NCI-H510A treated with DMSO at 0.1 percent for 48 hours (cell line): ENCODE measurements at places on chromosomes 2 and 18.

- no peak for DNase-seq
These were observed 31.1 kb downstream of the SLC40A1 start for GRCh38 chr2:189549449-189549832.

- no peak for DNase-seq
These were observed 33.4 kb upstream of the ABCA12 start for GRCh38 chr2:215171796-215172195.

GRCh38 chr18:23551978-23552377 is 34.3 kb downstream of the NPC1 start:
- no peak for DNase-seq

DNA sequence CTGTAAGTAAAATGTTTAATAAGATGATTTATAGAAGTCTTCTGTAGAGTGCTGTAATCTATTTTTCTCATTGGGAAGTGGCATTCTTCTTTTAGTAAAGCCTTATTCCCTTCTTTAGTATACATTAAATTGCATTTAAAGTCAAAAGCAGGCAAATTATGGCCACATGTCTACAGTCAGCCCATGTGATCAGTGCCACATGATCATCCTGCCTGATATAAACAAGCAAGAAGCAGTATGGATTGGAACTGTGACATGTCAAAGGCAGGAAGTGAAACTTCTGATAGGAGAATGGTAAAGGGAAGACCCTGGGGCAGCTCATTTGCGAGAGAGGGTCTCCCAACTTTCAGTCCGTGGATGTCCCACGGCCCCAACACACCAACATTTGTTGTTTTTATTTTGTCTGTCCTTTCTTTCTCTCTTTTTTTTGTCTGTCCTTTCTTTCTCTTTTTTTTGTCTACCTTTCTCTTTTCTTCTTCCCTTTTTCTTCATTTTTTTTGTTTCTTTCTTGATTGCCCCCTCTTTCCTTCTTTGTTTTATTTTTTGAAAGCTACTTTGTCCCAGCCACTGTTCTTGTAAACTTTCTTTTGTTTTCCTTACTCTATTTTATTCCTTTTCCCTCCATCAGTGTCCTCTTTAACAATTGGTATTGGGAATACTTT is 154.9 kb downstream of the DTNA start:
- DNase-seq = no peak

DNA sequence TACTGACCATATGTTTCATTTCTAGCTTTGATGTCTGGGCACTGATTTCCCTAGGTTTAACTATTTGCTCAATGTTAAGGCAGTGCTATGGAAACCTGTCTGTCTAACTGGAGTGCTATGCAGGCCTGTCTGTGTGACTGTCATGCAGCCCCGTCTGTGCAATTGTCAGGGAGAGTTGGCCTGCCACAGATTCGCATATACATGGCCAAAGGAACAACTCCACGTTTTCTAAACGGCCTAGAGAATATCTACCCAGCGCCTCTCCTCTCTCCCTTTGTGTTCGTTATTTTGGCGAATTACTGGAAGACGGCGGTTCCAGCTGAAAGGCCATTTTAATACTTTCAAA is 59.6 kb upstream of the PSME4 start:
- no peak for DNase-seq

- no peak for DNase-seq
These were observed 88.5 kb upstream of the SH3BP4 start for GRCh38 chr2:234863043-234863934.

- DNase-seq = no peak
These were observed 27.4 kb downstream of the PPP1CB start for GRCh38 chr2:28779001-28779400.

DNA sequence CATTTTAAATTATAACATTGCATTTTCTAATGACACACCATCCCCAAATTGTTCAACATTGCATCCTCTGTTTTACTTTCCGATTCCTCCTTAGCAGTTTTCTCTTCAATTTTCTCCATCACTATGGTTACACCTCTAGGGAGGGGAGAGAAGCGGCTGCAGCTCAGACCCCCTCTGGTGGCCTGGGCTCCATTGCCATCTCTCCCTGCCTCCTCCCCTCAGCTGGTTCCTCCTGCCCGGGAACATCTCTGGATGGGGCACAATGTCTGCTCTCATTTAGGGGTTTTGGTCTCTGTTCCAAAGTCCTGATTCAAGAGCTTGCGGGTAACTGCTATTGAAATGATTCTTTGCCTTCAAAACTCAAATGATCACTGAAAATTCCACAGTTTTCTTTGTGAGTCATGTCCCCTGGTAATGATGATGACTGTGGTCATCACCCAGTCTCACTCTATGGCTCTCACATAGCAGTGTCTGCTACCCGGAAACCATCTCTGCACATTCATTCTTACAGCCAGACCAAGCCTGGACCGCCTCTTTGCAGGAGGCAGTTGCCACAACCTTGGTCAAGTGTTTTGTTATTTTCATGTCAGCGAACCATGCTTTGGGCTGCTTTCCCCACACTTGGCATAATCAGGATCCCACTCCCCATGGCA is 263.9 kb downstream of the ALPK2 start:
- no peak for DNase-seq

- DNase-seq = no peak
These were observed 906 bp downstream of the IKZF2 start for GRCh38 chr2:213150315-213151097.

DNA sequence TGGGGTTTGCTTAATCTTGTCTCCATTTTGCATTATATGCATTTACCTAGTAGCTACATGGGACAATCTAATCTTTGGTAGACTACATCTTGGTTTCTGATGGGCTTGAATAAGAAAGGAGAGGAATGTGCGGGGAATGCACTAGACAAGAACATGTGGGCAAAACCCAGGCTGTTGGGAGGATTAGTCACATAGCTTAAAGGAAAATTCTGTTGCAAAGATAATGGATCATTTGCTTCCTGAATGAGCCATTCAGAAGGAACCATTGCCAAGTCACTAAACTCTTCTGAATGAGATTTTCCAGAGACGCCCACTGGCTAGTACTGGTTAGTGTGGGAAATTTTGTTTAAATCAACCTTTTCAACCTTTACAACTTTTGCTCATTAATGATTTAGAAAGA is 84.8 kb downstream of the OSBPL6 start:
- DNase-seq = no peak

DNA sequence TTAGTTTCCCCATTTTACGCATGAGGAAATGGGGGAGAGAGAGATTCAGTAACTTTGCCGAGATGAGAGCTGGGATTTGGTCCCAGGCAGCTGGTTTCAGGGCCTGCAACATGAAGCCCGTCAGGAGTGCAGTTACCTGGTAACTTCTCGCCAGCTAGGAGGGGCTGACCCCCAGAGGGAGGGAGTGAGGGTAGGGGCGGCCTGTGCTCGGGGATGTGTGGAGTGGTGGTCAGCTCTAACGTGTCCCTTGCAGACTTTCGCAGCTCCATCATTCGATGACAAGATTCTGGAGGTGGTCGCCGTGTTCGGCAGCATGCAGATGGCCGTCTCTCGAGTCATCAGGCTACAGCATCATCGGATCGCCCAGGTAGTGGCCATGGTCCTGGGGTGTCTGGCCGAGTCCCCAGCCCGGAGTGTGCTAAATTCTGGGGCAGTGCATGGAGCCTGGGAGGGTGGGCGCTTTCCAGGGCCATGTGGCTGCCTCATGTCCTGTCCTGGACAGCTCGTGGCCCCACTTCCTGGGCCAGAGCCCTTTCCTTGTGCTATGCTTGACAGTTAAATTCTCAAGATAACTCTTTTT is 103.8 kb downstream of the DGKD start:
- DNase-seq = no peak

DNA sequence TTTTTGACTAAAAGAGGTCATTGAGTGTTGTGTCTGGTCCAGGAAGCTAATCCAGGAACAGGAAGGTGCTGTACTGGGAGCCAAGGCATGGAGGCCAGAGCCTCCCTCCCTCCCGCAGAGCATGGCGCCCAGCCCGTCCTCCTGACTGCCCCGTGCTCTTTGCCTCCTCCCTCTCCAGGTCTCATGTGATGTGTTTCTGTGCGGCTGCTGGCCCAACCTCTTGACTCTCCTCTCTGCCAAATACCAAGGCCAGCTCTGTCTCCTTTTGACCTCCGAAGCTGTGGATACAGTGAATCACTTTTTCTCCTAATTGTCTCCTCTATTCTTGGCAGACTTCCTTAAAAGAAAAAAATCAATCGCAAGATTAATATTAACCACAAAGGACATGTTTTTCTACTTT is 284.1 kb downstream of the PHLPP1 start:
- DNase-seq = no peak

- DNase-seq = no peak
These were observed 280.5 kb downstream of the CAMKMT start for GRCh38 chr2:44642123-44642857.

DNA sequence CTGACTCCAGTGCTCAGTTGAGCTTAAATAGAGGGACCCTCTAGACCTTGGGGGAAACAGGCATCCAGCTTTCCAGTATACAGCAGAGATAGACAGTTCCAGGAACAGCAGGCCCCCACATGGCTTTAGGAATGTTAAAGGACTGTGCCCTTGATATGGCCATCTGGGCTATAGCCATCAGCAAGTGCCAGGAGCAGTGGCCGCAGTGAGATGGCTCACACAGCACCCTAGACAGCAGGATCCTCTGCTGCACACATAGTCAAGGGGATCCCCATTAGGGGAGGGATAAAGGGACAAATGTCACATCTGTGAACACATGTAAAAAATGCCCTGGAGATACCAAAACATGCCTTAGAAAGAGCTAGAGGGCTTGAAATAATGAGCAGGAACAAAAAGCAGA is 213.4 kb downstream of the PTH2R start:
- DNase-seq = no peak

- peak; percentile 79 for DNase-seq
These were observed 33.2 kb downstream of the ANKRD29 start for GRCh38 chr18:23629444-23629946.

GRCh38 chr2:134379293-134379692 is 125.4 kb downstream of the MGAT5 start:
- no peak for DNase-seq

GRCh38 chr18:59823596-59824195 is 76.1 kb upstream of the PMAIP1 start:
- peak; percentile 73 for DNase-seq

- no peak for DNase-seq
These were observed 86.7 kb downstream of the L3MBTL4 start for GRCh38 chr18:6327895-6328620.

DNA sequence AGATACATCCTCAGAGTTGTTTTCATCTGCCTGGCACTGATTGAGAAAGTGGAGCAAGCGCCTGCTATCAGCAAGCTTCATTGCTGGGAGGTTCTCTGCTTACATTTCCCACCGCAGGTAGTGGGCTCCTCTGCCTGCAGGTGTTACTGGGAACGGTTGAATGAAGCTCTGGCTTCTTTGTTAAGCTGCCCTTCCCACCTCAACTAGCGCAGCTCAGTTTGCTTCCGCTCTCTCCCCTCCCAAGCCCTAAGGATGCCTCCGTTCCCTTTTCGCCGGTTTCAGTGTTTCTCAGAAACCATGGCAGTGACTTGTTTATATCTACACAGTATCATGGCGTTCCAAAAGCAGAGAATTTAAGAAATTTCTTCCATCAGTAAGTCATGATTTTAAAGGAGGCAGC is 72.2 kb upstream of the B3GNT7 start:
- DNase-seq = no peak

DNA sequence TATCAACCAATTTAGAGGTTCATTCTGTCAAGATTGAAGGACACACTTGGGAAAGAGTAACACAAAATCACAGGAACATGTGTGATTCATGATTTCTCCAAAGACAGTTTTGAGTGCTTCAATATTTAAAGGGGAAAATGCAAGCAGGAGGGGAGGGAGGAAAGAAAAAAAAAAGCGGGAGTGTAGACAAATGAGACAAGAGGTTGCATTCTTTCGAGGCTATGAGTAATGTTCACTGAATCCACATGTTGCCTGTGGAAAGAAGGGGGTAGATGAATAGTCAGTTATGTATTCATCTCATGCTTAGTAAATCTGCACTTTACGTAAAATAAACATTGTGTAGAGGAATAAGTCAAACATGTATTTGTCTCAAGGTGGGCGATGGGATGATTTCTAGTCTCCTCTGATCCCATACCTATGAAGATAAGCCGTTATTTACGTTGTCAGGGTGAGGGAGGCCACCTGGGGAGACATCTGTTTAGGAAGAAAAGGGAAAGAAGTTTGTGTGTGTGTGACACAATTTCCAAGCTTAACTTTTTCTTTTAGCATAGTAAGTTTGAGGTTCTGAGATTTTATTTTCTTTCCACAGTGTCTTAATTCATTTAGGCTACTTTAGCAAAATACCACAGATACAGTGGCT is 211.0 kb upstream of the ZC3H15 start:
- DNase-seq = no peak

GRCh38 chr2:176124110-176124946 is 1.8 kb downstream of the HOXD9 start:
- no peak for DNase-seq

GRCh38 chr2:161746891-161747535 is 122.8 kb downstream of the SLC4A10 start:
- no peak for DNase-seq

GRCh38 chr2:129205766-129206165 is 773.7 kb upstream of the RAB6C start:
- DNase-seq = no peak

- DNase-seq = no peak
These were observed 103.7 kb upstream of the TAF1B start for GRCh38 chr2:9739531-9739964.

DNA sequence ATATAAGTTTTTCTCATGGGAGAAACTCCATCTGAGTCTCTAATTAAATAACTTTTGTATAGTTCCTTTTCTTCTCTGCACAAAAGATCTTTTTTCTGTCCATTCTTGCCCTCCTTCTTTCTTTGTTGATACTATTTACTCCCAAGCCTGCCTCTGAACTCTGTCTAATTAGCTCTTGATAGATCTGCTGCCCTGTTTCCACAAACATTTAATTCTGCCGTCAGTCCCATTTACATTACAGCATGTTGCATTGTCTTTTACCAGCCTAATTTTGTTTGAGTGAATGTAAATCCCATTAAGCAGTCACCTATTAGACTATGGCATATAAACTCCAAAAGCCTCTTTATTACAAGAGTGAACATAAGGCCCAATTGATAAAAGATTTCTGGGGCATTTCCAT is 254.4 kb downstream of the ERBB4 start:
- DNase-seq = no peak

DNA sequence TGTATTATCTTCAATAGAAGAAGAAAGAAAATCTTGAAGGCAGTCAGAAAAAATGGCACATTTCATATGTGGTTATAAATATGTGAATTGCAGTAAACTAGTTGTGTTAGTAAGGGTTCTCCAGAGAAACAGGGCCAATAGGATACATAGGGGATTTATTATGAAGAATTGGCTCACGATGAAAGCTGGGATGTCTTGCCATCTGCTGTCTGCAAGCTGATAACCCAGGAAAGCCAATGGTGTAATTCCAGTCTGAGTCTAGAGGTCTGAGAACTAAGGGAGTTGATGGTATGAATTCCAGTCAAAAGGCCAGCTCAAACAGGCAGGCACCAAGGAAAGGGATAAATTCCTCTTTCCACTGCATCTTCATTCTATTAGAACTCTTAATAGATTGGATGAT is 362.4 kb downstream of the KCNJ3 start:
- DNase-seq = no peak

GRCh38 chr2:100141906-100142305 is 484 bp downstream of the AFF3 start:
- no peak for DNase-seq
